ENCODE measurements at places on chromosomes 16 and 17.
A peak's percentile ranks its signal among the peaks of the same experiment; 100 is the strongest.

GRCh38 chr17:15966183-15966878, 21.4 kb downstream of the ADORA2B start:
- DNase-seq: no peak

DNA sequence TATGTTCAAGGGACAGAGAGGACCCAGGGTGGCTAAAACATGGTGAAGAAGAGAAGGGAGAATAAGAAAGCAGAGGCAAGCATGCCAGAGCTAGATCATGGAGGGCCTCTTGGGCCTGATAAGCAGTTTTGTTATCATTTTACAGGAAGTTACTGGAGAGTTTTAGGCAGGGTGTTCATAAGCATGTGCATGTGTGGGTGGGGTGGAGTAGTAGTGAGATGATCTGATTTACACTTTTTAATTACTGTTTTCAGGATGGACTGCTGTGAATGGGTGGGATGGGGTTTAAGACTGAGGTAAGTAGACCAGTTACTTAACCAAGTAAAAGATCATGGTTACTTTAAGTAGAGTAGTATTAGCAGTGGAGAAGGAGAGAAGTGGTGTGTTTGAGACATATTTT, 173.6 kb downstream of the PHKB start:
- DNase-seq: no peak

DNA sequence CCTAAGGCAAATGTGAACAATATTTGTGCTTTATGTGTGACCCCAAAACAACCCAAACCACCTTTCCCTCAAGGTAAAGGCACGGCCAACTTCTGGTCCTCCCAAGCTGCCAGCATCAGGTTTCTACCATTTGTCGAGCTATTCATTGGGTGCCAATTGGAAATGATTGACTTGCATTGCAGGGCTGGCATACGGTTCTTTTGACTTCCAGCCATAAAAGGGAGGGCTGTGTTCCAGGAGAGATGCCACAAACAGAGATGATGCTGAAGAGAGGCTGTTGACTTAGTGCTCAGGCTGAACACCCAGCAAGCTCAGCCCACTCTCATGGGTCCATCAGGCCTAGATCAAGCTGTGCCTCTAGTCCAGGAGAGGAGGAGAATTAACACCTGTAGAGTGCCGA, 252.4 kb downstream of the GRIN2A start:
- peak; percentile 90 for DNase-seq

GRCh38 chr17:60769327-60769726, 91.7 kb downstream of the BCAS3 start:
- DNase-seq: no peak

DNA sequence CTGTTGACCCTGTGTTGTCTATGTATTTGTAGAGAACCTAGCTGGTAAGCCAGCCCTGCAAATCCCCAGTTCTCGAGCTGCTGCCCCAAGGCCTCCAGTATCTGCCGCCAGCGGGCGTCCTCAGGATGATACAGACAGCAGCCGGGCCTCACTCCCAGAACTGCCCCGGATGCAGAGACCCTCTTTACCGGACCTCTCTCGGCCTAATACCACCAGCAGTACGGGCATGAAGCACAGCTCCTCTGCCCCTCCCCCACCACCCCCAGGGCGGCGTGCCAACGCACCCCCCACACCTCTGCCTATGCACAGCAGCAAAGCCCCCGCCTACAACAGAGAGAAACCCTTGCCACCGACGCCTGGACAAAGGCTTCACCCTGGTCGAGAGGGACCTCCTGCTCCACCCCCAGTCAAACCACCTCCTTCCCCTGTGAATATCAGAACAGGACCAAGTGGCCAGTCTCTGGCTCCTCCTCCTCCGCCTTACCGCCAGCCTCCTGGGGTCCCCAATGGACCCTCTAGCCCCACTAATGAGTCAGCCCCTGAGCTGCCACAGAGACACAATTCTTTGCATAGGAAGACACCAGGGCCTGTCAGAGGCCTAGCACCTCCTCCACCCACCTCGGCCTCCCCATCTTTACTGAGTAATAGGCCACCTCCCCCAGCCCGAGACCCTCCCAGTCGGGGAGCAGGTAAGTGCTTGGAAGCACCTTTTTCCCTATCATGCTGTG, 23.1 kb upstream of the CDC6 start:
- DNase-seq: no peak

DNA sequence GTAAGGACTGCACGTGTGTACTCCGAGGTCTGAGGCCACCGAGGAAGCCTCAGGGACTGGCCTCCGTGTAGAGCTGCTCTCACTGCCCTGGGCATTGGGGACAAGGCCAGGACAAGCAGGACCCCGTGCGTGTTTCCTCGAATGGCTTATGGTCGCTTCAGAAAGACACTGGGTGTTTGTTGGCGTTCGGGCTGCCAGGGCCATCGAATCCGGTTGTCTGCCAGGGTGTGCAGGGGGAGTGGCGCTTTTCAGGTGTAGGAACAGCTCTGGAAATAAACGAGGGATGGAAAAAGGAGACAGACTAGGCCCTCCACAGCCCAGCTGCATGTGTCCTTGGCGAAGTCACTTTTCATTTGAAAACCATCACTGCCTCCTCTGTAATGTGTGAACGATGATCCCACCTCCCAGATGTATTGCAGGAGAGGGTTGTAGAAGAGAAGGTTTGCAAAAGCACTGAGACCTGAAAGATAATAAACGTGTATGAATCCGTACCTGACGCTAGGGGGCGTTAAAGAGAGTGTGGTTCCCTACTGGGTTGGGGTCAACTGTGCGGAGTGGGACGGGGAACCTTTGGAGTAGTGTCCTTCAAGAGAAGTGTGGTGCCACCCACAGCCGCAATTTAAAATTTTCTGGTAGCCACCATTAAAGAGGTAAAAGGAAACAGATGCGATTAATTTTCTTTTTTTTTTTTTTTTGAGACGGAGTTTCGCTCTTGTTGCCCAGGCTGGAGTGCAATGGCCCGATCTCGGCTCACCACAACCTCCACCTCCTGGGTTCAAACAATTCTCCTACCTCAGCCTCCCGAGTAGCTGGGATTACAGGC, 2.1 kb upstream of the ZSCAN10 start:
- DNase-seq: no peak

DNA sequence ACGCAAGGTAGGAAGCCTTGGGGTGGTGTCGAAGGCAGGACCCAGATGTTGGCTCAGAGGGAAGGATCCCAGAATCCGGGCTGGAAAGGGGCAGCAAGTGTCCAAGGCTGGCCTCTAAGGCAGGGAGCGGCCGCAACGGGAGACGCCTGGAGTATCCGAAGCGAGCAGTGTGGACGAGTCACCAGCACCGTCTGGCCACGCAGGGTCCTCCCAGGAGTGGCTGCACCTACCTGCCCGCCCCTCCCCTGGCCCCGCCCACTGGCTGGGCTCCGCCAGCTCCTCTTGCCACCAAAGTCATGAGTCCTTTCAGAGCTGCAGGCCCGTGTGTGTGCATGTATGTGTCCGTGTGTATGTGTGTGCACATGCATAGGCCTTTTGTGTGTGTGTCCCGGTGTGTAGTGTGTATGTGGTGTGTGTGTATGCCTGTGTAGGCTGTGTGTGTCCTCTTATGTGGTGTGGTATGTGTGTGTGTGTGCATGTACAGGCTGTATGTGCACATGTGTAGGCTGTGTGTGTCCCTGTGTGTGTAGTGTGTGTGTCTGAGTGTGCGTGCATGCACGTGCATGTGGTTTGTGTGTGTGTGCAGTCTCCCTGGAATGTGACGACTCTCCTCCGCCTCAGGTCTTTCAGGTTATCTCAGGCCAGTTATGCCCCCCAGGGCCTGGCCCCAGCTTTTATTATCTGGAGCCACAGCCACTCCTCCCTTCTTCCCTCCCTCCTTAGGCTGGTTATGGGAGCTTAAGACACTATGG, at the start of gene PRSS8:
TSS of gene PRSS8 (minus strand) at position 193 of the 752 bp plus-strand sequence. CDS start 229 bp downstream, outside the sequence.
- no peak for DNase-seq

DNA sequence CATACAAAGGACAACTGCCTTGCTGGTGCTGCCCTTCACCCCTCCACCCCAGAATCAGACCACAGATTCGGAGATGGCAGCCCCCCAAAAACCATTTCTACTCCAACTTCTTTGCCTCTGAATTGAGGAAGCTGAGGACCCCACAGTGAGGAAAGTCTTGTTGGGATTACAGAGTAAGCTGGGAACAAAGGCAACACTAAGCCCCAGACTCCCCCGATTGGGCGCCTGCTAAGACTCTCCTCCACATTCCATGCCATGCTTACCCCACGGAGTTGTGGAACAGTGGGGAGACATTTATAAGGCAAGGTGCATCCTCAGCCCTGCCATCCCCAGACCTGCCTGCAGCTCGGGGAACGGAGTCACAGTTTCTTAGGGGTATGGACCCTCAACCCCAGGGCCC, 1.9 kb downstream of the GIT1 start:
- DNase-seq: no peak

DNA sequence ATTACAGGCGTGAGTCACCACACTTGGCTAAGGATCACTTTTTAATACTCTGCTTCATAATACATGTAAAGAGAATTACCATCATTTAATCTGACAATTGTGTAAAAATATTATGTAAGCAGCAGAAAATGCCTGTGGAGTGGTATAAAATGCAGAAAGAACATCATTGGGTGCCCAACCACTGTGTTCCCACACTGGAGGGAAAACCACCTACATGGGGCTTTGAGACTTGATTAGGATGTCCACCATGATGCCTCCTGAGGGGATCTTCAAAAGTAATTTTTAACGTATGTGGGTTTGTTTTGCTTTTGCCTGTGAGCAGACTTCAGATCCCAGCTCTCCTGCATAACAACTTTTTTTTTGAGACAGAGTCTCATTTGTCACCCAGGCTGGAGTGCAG, 18.8 kb downstream of the CFAP97D1 start:
- no peak for DNase-seq

DNA sequence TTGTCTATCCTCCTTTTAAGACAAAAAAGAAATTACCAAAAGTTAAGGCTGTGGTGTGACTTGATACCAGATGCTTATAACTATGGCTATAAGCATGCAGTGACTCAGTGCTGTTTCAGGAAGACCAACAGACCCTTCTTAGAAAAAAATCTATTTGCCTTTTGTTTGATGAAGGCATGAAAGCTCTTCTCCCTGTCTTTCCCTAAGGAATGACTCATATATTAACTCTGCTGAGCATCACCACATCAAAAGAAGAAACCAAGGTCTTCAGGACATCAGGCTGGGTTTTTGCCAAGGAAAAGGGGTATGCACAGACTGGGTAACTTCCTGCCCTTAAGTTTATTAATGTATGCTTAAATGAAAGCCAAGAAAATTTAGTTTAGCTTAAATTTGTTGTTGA, 47.1 kb downstream of the VMP1 start:
- no peak for DNase-seq
